ENCODE measurements at places on chromosomes 5 and 9.

- DNase-seq: no peak
Measured at GRCh38 chr5:17999858-18000257, 365.6 kb downstream of the TAF11L14 start.

DNA sequence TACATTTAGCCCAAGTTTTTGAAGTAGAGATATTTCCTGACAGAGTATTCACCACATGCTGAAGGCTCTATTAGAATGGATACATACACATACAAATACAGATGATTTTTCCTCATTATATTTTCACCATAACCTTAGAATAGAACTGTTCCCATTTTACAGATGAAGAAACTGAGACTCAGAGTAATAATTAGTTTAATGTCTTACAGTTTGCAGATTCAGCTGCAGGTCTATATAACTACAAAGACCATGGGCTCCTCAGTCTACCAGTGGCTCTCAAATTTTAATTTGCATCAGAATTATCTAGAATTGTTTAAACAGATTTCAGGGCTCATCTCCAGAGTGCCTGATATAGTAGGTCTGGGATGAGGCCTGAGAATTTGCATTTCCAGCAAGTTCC is 64.4 kb downstream of the GRAMD2B start:
- no peak for DNase-seq

GRCh38 chr5:130868186-130868840 is 296.7 kb downstream of the HINT1 start:
- no peak for DNase-seq

- DNase-seq: no peak
Measured at GRCh38 chr9:81146684-81147337, 542.5 kb downstream of the TLE1 start.

- no peak for DNase-seq
Measured at GRCh38 chr5:159182691-159183090, 26.7 kb downstream of the RNF145 start.

GRCh38 chr9:109586993-109587392 is 88.9 kb upstream of the PTPN3 start:
- no peak for DNase-seq

DNA sequence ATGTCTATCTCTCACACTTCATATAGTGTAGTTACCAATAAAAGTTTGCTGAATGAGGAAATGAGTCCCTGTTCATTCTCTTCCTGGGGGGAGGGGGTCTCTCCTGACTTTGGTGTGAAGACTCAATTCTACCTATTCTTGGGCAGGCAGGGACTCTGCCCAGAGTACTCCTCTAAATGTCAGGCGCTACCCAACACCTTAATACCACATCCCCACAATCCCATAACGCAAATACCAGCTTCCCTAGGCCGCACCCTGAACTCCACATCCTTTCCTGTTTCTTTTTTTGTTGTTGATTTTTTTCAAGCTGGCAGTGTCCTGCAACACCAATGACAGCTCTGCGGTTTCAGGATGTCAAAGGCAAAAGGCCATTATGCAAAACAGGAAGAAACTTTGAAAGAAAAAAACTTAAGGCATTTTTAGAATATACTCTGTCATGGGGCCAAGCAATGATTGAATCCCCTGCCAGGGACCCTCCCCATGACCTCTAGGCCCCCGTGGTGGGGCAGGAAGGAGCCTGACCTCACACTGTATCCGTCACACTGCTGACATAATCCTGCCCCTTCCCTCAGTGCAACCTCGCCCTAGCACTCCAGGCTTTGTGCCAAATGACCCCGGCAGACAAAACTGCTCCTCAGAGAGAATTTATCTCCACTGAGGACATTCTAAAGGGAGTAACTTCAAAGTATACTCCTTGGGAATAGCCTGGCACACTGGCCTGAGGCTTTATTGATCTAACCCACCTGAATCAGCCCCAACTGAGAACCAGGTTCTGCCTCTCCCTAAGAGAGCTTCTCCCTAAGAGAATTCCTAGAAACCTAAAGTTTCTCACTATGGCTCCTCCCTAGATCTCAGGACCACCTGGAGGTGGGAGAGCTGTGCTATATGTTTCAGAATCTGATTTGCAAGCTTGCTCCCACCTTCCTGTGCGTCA is 8.0 kb downstream of the B4GALT1 start:
- no peak for DNase-seq

GRCh38 chr9:3856592-3856991 is 330.8 kb upstream of the RFX3 start:
- no peak for DNase-seq

- DNase-seq: no peak
Measured at GRCh38 chr9:102855641-102856040, 139.5 kb upstream of the CYLC2 start.

- no peak for DNase-seq
Measured at GRCh38 chr5:51816427-51816826, 433.2 kb downstream of the ISL1 start.
